Cortex of kidney (tissue), 1 donor: ENCODE measurements at places on chromosomes 4 and X.

DNA sequence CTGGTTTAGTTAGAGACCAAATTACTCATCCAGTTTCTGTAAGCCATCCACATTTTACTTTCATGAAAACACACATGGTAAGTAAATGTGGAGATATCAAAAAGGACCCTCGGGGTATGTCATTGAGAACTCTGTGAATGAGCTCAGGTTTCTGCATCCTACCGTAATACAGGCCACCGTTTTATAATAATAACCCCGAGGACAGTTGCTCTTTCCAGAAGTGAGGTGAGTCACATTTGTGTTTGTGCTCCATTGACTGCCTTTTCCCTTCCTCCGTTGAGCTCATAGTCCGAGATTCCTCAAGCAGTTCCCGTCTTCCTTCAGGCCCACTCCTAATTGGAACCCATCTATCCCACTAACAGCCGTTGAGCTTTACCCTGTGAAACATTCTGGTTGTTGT is 95.3 kb downstream of the GRID2 start:
- no peak for DNase-seq

GRCh38 chr4:147586637-147587036 is 30.6 kb upstream of the TMEM184C start:
- no peak for DNase-seq

DNA sequence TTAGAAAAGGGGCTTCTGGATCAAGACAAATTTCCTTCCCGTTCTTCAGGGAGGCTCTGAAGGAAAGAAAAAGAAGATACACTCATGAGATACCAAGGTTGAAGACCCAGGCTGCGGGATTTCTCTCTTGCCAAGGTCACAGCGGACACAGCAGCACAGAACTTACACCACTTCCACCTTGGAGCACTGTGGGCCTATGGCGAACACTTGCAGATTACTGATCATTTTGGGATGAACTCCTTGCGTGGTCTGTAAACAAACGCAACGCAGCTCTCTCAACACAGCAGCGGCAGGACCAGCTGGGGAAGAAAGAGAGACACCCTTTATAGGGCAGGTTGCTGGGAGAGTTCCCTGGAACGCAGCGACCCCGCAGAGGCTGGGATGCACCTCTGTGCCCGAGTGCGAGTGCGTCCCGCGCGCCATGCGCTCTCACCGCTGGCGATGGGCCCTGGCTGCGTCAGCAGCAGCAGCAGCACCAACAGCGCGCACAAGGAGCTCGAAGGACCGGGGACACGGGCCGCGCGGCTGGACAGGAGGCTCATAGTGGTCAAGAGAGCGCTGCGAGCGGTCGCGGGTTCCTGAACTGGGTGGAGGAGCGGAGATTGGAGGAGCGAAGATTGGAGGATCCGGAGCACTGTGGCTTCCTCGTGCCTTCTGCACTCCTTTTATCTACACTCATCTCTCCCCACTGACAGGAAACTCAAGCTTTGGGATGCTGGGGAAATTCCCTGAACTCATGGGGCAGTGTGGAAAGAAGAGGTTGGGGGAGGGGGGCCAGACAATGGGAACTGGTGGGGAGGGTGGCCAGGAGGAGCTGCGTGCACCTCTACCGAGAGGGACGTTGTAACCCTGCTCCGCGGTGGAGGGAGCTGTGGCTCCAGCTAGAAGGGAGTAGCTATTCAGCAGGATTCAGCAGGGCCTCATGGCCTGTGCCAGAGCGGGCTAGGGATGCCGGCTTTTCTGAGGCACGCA is at the start of gene CXCL5:
TSS of gene CXCL5 (minus strand) at position 638 of the 972 bp plus-strand sequence. CDS start at position 542, 96 bp downstream.
- DNase-seq, result no peak

DNA sequence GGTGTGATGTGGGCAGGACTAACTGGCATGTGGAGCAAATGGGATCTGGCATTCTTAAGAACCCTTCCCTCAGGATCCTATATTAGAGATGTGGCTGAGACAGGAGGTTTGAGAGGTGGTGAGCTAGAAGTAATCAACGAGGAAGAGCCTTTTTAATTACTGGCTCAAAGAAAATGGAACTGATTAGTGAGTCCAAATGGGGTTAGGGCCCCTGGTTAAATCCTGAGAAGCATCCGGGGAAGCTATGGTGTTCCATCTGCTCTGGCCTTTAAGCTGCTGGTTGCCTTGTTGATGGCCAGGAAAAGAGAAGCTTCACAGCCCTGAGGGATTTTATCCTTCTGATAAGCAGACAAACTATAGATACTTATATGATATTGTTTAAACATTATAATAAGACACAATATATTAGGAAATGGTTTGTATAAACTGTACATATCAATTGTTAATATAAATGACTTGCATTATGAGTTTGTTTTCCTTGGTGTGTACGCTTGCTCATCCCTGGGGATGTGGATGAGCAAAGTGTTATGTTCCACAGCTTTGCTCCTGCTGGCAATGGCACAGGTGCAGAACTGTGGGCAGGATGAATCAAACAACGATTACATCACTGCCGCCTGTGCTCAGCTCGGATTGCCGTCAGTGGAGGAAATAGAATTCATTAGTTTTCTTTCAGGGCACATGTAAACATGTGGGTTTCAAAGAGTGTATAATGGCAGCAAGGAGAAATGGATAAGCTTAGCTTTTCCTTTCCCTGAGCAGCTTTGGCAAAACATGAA is 328.6 kb upstream of the ARX start:
- no peak for DNase-seq

- no peak for DNase-seq
These were observed 29.9 kb upstream of the MSANTD1 start for GRCh38 chr4:3218824-3219760.

GRCh38 chrX:9867753-9868152 is 81.5 kb downstream of the SHROOM2 start:
- no peak for DNase-seq

DNA sequence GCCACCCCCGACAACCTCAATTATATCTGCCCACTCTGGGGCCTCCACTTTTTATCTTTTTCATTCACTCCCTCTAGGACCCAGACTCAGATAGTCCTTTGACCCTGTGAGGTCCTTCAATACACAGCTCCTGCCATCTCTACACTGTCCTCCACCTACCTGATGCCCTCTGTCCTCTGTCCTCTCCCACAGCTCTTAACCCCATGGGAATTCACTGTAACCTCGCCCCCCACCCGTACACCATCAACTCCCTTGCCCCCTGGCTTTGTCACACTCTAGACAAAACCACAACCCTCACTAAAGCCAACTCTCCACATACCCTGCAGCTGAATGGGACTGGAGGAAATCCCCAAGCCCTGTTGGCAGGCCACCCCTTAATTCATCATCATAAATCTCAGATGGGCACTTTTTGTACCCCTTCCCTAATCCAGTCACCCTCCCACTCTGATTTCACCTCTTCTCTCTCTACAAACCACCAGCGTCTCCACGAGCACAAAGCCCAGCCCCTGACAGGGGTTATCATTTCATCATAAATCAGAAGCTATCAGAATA is 52.3 kb upstream of the ENPP6 start:
- DNase-seq, result no peak

GRCh38 chr4:5827108-5828004 is 65.5 kb downstream of the CRMP1 start:
- DNase-seq, result no peak

GRCh38 chr4:119858176-119858575 is 208.5 kb downstream of the MAD2L1 start:
- no peak for DNase-seq

DNA sequence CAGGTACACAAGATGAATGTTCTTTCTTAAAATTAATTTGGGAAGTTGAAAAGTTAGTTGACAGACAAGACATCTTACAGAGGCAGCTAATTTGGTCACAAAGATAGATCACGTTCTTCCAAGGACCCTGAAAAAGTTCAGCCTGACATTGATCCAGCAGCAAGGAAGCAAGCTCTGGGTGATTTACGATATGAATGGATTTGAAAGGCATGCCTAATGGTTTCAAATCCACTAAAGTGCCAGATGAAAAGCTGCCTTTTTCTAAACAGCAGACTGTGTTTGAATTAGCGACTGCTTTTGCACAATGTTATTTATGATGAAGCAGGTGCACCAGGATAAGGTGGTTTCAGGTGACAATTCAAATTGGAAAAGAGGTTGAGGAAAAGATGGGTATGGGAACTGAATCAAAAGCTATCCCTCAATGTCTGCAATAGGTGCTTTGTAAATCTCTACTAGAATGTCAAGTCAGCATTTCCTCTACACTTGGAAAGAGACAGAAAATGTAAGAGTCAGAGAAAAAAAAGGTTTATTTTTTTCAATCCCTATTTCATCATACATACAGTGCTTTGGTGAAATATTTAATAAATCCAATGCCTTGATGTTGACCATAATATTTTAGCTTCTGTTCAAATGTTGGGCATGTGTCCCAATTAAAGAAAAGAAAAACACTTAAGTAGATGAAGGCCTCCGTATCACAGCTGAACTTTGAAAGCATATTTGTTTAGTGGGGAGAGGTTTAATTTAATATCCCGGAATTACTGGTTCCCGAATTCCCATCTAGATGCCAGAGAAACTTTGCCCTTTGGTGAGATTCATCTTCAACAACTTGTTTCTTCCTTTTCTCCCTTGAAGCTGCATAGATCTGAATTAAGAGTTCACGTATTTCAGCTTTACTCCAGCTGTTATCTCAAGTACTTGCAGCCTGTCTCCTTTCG is 6.0 kb downstream of the RASGEF1B start:
- DNase-seq, result no peak

- DNase-seq, result no peak
These were observed 1938.9 kb upstream of the TENM3 start for GRCh38 chr4:180304321-180304720.

DNA sequence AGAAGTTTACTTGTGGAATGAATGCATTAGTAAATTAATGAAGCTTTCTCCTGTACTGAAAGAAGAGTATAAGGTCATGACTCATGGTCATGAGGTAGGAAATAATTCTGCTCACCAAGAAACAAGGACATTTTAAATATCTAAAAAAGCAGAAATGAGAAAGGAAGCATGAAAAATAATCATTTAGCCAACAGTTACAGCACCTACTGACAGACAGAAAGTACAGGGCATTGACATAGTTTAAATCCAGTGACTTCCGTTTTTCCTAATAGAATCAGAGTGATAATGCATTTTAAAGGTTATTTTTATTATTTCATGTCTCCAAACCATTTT is 30.5 kb upstream of the ACSL1 start:
- no peak for DNase-seq

- no peak for DNase-seq
These were observed 119.0 kb downstream of the GASK1B start for GRCh38 chr4:158053801-158054200.

- DNase-seq, result no peak
These were observed 13.7 kb downstream of the STAG2 start for GRCh38 chrX:123975180-123975579.

DNA sequence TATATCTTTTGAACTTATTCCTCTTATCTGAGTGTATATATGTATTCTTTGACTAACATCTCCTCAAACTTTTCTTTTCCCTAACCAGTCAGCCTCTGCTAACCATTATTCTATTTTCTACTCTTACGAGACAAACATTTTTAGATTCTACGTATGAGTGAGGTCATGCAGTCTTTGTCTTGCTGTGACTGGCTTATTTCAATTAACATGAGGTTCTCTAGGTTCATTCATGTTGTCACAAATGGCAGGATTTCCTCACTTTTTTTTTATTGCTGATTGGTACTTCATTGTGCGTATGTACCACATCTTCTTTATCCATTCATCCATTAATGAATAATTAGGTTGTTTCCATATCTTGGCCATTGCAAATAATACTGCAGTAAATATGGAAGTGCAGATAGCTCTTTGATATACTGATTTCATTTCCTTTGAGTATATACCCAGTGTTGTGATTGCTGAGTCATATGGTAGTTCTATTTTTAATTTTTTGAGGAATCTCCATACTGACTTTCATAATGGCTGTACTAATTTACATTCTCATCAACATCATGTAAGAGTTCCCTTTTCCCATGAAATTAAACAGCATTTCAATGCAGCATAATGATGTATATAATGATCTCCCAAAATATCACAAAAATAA is 80.1 kb downstream of the HS3ST1 start:
- DNase-seq, result no peak

DNA sequence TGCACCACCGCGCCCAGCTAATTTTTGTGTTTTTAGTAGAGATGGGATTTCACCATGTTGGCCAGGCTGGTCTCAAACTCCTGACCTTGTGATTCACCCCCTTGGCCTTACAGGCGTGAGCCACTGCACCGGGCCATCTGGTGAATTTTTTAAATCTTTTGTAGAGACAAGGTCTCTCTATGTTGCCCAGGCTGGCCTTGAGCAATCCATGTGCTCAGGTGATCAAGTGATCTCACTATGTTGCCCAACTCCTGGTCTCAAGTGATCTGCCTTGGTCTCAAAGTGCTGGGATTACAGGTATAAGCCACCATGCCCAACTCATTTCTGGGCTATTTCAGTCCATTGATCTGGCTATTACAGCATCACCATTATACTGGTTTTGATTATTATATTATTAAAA is 22.2 kb upstream of the GALNT7 start:
- no peak for DNase-seq

DNA sequence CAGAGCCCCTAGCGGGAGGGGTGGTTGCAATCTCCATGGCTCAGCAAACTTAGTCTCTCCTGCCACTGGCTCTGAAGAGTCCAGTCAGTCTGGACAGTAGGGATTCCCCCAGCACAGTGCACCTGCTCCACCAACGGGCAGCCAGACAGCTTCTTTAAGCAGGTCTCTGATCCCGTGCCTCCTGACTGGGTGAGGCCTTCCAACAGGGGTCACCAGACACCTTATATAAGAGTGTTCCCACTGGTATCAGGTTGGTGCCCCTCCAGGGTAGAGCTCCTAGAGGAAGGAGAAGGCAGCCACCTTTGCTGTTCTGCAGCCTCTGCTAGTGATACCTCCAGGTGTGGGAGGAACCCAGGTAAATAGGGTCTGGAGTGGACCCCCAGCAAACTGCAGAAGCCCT is 1393.4 kb downstream of the STIM2 start:
- DNase-seq, result no peak

- DNase-seq, result no peak
These were observed 620.6 kb downstream of the BCOR start for GRCh38 chrX:39477031-39477761.

DNA sequence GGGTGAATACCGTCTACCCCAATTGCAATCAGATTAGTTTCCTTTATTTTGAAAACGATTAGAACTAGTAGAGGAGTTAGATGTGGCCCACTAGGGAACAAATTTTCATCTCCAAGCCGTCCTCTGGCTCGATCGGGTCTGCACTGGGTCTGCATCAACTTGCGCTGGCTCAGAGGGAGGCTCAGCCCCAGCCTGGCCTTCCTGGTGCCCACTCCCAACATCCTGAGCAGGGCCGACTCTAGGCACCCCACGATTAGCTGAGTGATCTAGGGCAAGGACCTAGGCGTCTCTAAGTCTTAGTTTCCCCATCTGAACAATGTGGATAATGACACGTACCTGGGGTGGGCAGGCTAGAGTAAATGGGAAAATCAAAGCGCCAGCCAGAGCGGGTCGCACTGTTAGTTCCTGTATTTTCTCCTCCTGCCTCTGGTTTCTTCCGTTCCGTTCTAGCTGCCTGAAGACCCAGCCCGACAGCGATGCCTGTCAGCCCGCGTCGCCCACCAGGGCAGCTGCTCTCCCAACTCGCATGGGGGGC is 7.7 kb upstream of the HAND2 start:
- DNase-seq, result no peak

DNA sequence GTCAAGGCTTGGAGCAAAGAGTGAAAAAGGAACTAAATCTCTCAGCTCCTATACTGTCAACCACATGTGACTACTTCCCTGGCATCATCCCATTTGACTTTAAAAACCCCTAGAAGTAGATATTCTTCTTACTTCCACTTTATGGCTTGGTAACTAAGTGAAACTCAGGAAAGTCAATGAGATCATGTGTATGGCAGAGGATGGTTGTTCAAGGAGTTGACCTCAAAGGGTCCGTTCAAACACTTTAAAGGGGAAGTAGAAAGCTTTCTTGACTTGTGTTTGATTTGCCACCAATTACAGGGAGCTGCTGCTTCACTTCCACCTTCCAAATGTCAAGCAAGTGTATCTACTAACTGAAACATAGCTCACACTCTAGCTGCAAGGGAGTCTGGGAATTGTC is 187.2 kb downstream of the RAB28 start:
- no peak for DNase-seq
